ENCODE measurements at places on chromosomes 16 and 17.

- DNase-seq, result peak; percentile 54
Measured at GRCh38 chr17:16463358-16464302, 28.4 kb downstream of the LRRC75A start.

DNA sequence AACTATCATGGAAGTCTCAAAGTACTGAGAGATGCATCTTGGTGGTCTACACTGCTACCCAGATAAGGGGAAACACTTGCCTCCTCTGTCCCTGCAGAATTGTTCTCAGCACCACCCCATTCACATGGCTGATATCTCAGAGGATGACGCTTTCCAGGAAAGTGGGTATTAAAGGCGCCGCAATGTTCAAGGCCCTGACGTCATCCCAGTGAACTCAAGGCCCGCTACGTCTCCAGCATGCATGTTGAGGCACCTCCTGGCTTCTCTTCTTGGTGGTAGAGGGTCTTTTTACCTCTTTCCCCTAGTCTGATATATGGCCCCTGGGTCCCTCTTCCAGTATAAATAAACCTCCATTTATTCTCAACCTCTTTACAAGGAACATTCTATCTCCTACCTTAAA lies 1.0 kb downstream of the OR1A1 start:
- DNase-seq, result no peak

GRCh38 chr17:2025622-2026309 lies 632 bp upstream of the RTN4RL1 start:
- DNase-seq, result peak; percentile 72

GRCh38 chr17:60421273-60422161 lies 772 bp upstream of the CHCT1 start:
- DNase-seq, result peak; percentile 45
